ENCODE measurements at places on chromosomes 6 and 20.

DNA sequence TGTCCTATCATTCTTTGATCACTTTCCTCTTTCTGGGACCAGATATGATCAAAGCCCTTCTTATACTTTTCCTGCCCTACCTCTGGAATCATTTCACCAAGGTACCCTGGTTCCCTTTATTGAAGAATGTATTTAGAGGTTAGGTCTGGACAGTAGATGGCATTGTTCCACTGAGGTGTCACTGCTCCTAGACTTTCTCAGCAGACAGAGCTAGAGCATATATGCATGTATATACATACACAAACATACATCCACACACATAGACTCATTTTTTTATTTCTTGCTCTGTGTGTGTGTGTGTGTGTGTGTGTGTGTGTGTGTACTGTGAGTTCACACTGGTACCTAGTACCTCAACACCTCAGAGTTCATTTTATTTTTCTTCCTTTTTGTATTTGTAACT lies 40.9 kb downstream of the PTPRA start:
- H3K36me3 ChIP-seq, result peaks cover 11% of the 10 kb centered on the region
- H3K4me3 ChIP-seq, result no peak overlapping the region
- peaks cover 15% of the 10 kb centered on the region for H3K4me1 ChIP-seq
- H3K27ac ChIP-seq, result no peak overlapping the region
- H3K27me3 ChIP-seq, result no peaks in the 10 kb centered on the region

DNA sequence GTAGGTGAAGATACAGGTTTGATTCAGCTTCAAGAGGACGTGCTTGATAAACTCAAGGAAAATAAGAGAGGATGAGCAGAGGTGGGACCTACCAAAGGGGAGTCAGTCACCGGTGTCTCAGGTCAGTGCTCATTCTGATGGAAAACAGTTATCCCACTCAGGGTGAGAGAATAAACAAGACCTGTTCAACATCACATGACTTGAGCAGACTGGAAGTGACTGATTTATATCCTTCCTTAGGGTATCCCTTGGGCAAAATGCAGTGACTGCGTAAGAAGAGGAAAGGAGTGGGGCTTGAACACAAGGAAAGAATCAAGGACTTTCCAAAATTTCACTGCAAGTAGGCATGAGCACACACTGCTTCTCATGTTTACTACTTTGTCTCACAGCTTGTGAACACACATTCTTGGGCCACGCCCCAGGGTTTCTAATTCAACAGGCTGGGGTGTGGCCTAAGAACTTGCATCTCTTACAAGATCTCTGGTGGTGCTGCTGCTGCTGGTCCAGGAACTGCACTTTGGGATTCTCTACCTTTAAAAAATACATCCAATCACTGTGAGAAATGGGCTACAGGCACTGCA lies 11.6 kb downstream of the CST3 start:
- H3K27me3 ChIP-seq, result peaks cover 17% of the 10 kb centered on the region
- H3K27ac ChIP-seq, result no peak overlapping the region
- H3K4me3 ChIP-seq, result no peak overlapping the region
- ATAC-seq, result no peak

DNA sequence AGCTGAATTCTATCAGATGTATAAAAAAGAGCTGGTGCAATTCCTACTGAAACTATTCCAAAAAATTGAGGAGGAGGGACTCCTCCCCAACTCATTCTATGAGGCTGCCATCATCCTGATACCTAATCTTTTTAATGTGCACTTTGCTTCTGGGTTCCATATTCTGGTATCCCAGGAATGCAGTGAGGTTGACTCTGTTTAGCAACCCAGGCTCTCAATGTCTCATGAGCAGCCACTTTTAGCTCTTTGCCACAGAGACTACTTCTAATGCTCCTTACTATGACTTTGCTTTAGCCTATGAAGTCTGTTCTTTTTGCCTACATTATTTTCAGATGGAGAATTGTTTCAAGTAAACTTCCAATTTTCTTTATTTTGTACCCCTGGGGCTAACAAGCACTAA lies 185.5 kb upstream of the NRSN1 start:
- ATAC-seq, result no peak
- no peak overlapping the region for H3K4me3 ChIP-seq
- H3K27me3 ChIP-seq, result no peaks in the 10 kb centered on the region
- no peaks in the 10 kb centered on the region for H3K4me1 ChIP-seq
- H3K27ac ChIP-seq, result no peak overlapping the region

DNA sequence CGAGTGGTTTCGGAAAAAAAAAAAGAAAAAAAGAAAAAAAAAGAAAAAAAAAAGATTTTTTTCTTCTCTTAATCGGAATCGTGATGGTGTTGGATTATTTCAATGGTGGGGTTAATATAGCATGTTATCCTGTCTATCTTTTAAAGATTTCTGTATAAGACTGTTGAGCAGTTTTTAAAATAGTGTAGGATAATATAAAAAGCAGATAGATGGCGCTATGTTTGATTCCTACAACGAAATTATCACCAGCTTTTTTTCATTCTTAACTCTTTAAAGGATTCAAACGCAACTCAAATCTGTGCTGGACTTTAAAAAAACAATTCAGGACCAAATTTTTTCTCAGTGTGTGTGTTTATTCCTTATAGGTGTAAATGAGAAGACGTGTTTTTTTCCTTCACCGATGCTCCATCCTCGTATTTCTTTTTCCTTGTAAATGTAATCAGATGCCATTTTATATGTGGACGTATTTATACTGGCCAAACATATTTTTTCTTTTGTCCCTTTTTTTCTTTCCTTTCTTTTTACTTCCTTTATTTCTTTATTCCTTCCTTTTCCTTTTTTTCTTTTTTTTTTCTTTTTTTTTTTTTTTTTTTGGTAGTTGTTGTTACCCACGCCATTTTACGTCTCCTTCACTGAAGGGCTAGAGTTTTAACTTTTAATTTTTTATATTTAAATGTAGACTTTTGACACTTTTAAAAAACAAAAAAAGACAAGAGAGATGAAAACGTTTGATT lies 3.6 kb downstream of the SOX4 start:
- H3K36me3 ChIP-seq, result peaks cover 9% of the 10 kb centered on the region
- peaks cover 8% of the 10 kb centered on the region for H3K4me1 ChIP-seq

GRCh38 chr6:3958255-3958654 lies 109.1 kb downstream of the FAM50B start:
- H3K27ac ChIP-seq, result no peak overlapping the region
- peaks cover 6% of the 10 kb centered on the region for H3K4me1 ChIP-seq
- H3K36me3 ChIP-seq, result no peaks in the 10 kb centered on the region
- no peak for ATAC-seq

DNA sequence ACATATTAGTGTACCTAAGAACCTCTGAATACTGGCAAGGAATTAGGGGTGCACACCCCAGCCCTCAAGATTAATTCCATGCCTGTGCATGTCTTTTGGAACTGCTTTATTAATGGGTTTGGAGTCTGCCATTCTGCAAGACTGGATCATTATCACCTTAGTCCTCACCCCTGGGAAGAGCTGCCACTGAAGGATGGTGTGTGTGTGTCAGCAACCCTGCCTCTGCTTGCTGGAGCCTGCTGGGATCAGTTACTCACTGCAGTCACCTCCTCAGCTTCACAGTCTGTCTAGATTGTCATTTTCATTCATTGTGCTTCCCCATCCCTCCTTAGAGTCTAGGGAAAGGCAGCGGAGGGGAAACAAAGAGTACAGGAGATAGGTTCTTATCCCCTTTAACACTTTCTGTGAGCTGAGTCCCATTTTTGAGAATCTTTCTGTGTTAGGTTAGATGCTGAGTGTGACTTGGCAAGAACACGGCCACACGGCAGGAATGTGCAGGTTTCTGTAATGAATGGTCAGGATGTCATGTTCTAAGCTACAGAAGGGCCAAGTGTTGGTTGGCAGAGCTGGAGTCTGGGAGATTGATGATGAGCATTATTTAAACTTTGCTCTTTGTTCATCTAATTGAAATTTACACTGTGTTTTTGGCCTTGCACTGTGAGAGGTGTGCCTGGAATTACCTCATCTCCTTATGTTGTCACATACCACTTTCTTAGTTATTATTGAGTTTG lies 21.1 kb downstream of the GHRH start:
- H3K4me1 ChIP-seq, result no peaks in the 10 kb centered on the region
- no peak overlapping the region for H3K4me3 ChIP-seq
- ATAC-seq, result no peak
- H3K36me3 ChIP-seq, result peaks cover 83% of the 10 kb centered on the region
- H3K27ac ChIP-seq, result peak overlapping the region; percentile 37

DNA sequence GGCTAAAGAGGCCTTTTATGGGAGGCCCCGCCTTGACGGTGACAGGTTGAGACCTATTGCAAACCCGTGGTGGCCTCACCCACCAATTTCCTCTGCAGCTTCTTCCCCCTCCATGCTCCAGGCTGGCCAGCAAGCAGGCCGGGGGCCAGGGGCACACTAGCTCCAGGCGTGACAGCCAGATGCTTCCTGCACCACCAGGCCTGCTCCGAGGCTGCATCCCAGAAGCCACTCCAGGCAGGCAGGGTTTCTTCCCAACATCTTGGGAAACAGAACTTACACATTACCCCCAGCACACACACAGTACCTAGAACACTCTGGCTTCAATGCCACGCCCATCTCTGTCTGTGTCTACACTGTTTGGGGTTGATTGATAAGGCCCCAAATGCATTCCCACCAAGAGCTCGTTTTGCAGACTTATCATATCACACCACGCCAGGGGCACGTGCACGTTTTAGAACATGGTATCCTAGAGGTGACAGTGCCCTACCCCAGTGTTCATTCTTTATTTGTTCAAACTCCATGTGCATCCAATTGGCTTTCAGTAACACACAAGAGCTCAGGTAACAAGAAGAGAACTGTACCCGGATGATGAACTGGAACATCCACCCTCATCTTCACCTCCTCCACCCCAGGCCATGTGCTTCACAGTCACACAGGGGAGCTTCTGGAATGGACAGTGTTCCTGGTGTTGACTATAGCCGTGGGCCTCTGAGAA lies 221.4 kb upstream of the RREB1 start:
- no peaks in the 10 kb centered on the region for H3K36me3 ChIP-seq
- H3K4me1 ChIP-seq, result no peaks in the 10 kb centered on the region
- peaks cover 5% of the 10 kb centered on the region for H3K27me3 ChIP-seq
- H3K27ac ChIP-seq, result no peak overlapping the region
- H3K4me3 ChIP-seq, result no peak overlapping the region

DNA sequence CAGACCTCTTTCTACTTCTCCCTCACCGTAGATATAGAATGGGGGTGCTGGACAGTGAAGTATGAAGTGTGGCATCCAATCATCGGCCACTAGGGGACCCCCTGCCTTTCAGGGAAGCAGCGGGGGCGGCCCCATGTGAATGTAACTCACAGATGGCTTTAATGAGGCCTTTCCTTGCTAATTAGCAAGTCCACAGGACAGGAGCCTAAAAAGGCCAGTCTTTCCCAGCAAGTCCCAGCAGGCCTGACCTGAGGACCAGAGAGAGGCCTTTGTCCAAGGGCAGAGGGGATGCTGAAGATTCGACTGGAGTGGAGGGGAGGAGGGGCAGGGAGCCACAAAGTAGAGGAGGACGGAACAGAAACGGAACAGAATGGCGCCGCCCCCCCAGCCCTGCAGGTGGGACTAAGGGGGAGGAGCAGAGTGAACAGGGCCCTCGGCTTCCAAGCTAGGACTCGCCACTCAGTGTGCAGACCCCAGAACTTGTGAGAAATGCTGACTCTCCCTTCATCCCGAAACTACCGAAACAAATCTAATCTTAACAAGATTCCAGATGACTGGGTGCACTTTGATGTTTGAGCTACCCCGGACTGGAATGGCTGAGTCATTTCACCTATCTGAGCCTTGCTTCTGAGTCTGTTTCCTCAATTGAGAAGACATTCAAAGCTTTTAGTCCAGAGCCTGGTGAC lies 5.8 kb downstream of the C6orf132 start:
- peaks cover 12% of the 10 kb centered on the region for H3K27me3 ChIP-seq
- H3K4me3 ChIP-seq, result peak overlapping the region; percentile 22
- peak overlapping the region; percentile 36 for H3K27ac ChIP-seq

- H3K36me3 ChIP-seq, result no peaks in the 10 kb centered on the region
- no peaks in the 10 kb centered on the region for H3K4me1 ChIP-seq
- H3K4me3 ChIP-seq, result no peak overlapping the region
- ATAC-seq, result no peak
Measured at GRCh38 chr6:113823916-113824315, 33.2 kb upstream of the MARCKS start.
